ENCODE measurements at places on chromosomes 7 and 10. TPM values are rescaled to one million over a fixed set of nuclear protein-coding genes. Genes with fewer than 3 reads are reported as not detected.
A peak's percentile ranks its signal among the peaks of the same experiment; 100 is the strongest.

Gene SCART1
- 0.30 TPM for total RNA-seq

Gene CAMK2B
- total RNA-seq: 95.4 TPM

Gene TFPI2
- 2.4 TPM for total RNA-seq

Gene PAX4
- not detected for total RNA-seq

Gene ELAPOR2
- total RNA-seq: 6.4 TPM

Gene TRPV5
- not detected for total RNA-seq

- no peak for DNase-seq
Observed at GRCh38 chr7:142733271-142733670, 16.0 kb upstream of the PRSS1 start.

- DNase-seq: no peak
Observed at GRCh38 chr10:58570307-58570723, 57.6 kb downstream of the BICC1 start.

DNA sequence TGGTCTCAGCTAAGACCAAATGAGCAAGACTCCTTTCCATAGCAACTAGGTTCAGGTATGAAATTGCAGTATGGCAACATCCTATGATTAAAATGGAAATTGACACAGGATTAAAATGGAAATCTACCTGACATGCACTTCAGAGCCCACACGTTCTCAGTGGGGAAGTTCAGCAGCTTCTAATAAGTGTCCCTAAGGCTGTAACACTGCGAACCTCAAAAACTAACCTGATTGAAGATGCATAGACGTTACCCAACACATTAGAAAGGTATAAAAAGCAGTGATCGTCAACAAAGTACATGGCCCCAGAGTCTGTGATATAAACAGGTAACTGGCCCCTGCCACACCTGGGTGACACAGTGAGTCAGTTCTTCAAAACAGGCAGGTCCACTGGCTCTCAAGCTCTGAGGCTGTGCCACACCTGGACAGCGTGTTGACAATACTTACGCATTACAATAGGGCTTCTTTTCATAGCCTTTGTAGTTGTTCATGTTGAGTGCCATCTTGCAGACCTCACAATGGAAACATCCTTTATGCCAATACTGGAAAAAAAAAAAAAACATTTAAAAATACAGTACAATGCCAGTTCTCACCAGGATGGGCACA lies 274.9 kb upstream of the NEBL start:
- DNase-seq: no peak

GRCh38 chr7:132760244-132760623 lies 184.0 kb upstream of the PLXNA4 start:
- no peak for DNase-seq

DNA sequence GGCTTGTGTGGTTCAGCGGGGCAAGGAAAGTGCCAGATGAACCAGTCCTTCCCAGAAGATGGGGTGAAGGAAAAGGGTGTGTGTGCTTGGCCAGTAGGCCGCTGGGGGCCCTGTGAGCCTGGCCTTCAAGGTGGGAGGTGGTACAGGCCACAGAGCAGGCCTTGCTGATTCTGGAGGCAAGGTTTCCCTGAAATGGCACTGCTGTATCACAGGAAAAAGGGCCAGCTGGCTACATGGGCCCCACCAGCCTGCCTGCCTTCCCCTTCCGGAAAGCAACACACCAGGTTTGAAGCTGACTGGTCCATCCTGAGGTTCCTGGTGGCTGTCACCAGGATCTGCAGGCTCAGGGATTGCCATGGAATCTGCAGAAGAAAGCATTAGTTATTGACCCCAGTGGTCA lies 12.5 kb downstream of the MMRN2 start:
- no peak for DNase-seq

DNA sequence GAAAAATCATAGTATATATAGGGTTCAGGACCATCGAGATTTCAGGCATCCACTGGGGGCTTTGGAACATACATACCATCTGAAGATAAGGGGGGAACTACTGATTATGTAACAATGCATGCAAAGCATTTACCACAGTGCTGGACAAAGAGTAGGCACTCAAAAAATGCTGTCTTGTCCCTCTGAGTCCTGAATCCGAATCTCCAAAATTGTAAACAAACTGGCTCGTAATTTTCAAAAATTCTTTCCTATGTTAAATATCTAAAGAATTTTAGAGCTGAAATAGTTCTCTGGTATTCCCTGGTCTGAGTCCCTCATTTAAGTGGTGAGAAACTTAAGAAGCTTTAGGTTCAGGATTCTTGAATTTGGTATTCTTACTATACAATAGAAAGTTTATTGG lies 167.8 kb upstream of the ASAH2 start:
- no peak for DNase-seq

DNA sequence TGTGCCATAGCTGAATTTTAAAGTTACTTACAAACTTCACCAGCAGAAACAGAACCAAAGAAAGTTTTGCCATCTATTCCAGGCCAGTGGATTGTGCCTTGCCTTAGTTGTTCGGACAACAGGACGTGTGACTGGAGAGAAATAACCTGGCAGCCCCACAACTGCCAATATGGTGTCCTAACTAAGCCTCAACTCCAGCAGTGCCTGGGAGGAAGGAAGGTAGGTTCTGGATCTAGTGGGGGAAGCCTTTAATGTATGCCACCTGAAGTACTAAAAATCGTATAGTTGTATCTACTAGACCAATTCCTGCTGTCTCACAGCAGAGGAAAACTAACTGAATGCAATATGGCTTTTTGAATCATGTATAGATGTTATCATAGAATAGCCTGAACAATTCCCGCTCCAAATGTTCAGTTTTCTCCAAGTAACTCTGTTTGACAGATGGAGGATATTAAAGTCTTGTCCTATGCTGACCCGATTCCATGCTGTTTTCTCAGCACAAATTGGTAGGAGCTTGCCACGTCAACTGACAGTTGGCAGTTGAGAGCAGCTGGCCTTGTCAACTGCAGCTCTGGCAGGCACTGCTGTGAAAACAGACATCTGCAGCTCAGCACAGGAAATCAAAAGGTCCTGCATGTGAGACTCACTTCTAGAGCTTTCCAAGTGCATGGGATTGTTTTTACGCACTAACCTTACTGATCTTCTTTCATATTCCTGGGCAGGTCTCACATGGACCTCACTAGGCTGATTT lies 84.5 kb upstream of the WNT16 start:
- no peak for DNase-seq

GRCh38 chr10:129965959-129966358 lies 1.9 kb upstream of the EBF3 start:
- DNase-seq: no peak

- no peak for DNase-seq
Observed at GRCh38 chr10:17737027-17737965, 14.7 kb upstream of the TMEM236 start.

DNA sequence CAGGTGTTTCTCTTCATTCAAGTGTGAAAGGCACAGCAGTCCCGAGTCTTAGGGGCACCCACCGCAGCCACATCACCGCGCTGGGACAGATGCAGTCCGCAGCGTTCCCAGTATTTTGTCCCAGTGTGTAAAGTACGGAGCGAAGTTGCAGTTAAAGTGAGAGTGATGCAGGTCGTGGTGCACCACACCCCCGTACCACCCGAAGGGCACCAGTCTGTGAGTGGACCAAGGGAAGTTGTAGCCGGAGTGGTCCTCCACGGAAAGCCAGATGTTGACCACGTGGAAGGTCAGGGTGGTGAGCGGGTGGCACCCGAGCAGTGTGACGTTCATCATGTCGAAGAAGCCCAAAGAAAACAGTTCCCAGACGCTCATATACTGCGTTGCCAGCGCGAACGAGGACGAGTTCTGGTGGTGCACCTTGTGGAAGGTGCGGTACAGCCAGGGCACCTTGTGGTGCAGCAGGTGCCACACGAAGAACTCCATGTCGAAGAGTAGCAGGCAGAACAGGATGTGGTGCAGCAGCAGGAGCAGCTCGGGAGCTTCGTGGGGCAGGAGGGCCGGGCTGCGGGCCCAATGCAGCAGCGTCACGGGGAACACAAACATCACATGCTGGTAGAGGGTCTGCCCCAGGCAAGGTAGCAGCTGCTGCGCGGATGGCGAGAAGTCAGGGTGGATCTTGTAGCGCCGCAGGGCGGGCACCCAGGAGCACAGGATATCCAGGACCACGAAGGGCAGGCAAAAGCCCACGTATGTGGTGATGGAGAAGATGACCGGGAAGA lies 526 bp downstream of the CH25H start:
- DNase-seq: peak; percentile 75

DNA sequence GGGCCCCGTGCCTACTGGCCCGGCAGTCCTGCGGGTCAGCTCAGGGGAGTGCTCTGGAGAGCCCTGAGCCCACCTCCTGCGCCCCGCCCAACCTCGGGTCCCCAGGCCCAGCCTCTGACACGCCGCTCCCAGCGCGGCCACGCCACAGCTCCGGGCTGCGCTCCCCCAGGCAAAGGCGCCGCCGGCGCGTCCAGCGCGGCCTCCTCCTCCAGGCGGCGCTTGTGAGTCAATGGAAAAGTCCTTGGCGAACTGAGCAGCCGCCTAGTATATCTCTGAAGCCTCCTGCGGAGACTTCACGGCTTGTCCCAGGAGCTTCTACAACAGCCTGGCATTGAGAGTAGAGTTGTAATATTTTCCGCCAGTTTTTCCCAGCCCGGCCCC lies 29.5 kb upstream of the BMS1 start:
- peak; percentile 84 for DNase-seq

GRCh38 chr10:12466704-12467305 lies 117.5 kb downstream of the CAMK1D start:
- no peak for DNase-seq

DNA sequence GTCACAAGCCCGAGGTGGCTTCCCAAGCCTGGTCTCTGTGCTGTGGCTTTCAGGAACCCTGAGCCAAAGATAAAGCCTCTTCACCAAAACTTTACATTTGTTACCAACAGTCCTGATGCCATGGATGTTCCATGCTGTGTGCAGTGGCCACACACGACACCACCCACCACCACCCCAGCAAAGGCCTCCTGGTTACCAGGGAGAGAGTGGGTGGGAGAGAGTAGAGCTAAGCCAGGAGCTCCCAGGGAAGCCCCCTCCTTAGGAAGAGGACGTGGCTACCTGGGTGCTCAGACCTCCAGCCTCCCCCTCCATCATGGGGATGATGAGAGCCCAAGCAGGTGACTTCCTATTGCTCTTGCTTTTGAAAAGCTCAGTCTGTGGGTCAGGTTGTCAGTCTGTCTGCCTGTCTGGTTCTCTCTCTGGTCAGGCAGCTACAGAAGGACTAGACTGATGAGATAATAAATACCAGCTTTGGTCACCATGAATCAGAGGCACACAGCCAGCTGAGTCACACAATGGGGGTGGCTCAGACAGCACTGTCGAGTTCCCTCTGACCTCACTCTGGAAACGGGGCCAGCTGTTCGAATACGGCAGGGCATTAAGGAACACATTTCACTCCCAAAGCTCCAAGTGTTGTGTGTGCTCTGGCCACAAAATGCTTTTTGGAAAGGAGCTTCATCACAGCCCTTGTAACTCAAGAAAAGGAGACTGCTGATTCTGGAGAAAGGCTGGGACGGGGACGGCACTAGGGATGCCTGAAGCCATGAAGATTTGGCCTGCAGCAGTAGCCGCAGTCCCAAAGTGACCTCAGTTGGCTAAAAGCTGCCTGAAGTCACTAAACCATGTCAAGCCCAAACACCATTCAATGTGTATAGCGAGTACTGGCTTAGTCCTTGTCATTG lies 166.0 kb downstream of the FANK1 start:
- DNase-seq: peak; percentile 93

- DNase-seq: no peak
Observed at GRCh38 chr7:19080093-19080492, 37.3 kb downstream of the TWIST1 start.

- no peak for DNase-seq
Observed at GRCh38 chr10:24938076-24938475, 14.3 kb downstream of the PRTFDC1 start.

DNA sequence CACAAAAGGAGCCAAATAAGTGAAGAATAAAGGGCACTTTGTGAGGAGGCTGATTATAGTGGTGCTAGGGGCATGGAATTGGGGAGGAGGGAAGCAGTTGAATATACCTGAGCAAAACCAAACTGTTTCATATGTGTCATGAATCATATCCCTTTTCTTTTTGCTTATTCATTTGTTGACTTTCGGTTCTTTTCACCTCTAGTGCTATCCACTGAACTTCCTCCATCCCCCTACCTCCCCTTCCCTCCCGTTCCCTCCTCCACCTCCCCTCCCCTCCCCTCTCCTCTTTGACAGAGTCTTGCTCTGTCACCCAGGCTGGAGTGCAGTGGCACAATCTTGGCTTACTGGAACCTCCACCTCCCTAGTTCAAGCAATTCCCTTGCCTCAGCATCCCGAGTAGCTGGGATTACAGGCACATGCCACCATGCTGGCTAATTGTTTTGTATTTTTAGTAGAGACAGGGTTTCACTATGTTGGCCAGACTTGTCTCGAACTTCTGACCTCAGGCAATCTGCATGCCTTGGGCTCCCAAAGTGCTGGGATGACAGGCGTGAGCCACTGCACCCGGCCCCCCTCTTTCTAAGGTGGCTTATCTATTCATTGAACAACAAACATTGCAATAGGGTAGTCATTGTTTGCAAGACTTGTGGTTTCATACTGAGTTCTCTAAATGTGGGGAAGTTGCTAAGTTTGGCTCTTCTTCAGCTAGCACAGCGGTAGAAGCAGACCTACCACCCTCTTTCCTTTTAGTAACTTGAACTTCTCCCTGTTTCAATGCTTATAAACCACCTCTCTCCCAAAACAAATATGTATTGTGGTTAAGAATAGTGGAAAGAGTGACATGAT lies 150.4 kb upstream of the PRPS1L1 start:
- DNase-seq: peak; percentile 71

DNA sequence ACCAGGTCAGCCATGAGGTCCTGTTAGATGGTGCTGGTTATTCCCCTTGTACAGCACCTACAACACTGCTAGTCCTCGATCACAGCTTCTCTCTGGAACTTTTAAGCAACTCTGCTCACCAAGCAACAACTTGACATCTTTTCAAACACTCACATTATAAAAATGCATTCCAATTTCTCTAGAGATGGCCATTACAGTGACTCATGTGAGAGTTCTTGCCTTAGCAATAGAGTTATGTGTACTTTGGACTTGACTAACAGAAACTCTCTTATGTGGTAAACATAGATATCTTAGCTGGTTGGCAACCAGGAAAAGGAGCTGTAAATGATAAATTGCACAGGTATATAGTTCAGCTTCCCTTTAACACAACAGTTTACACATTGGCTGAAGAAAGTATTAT lies 122.2 kb downstream of the PDE1C start:
- DNase-seq: no peak

DNA sequence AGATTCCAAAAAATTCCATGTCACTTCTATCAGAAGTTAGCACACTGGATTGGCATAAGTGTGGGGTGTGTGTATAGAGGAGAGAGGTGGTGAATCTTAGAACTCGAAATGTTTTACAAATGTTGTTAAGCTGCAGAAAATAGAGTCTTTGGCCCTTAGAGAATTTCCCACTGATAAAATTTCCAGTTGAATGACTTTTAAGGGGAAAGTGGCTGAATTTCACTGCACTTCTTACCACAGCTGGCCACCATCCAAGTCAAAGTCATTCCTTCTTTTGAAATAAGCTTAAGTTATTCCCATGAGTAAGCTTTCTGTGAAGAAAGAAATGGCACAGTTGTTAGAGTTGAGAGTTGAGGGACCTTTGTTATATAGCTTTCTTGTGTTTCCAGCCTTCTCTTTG lies 13.9 kb downstream of the VCL start:
- DNase-seq: no peak

DNA sequence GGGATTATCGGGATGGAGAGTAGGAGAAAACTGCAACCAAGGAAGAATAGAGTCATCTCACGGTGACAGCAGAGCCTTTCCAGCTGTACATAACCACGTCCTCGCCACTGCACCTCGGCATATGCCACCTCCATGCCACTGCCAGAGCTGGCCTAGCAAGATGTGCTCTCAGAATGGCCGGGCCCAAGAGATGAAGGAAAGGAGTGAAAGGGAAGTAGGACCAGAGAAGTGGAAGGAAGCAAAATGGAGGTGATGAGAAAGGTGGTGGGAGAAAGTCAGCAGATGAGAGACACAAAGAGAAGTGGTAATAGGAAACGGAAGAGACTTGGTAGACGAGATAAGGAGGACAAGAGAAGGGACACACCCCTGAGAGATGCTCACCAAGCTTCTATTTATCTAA lies 8.0 kb upstream of the CALU start:
- no peak for DNase-seq

All from Right ventricle myocardium inferior (tissue), 1 donor.